GM23248 (cell line): ENCODE measurements at places on chromosomes 16 and 17. TPM values are rescaled to one million over a fixed set of nuclear protein-coding genes. Genes with fewer than 3 reads are reported as not detected.
A peak's percentile ranks its signal among the peaks of the same experiment; 100 is the strongest.

SLC16A6 gene
- total RNA-seq: 0.13 and 0.32 TPM in 2 replicates

KRT25 gene
- not detected in 2 replicates for total RNA-seq

SLC13A2 gene
- not detected in 2 replicates for total RNA-seq

GPR179 gene
- total RNA-seq: not detected in 2 replicates

MT1M gene
- 3.8 and 8.2 TPM in 2 replicates for total RNA-seq

PKMYT1 gene
- 11.0 and 15.6 TPM in 2 replicates for total RNA-seq

GRCh38 chr17:45225964-45226530, 4.4 kb downstream of the FMNL1 start:
- no peak for DNase-seq
- peaks cover 41% of the 10 kb centered on the region for H3K4me1 ChIP-seq
- no peak overlapping the region for H3K4me3 ChIP-seq
- H3K36me3 ChIP-seq: no peaks in the 10 kb centered on the region
- H3K27ac ChIP-seq: no peak overlapping the region

DNA sequence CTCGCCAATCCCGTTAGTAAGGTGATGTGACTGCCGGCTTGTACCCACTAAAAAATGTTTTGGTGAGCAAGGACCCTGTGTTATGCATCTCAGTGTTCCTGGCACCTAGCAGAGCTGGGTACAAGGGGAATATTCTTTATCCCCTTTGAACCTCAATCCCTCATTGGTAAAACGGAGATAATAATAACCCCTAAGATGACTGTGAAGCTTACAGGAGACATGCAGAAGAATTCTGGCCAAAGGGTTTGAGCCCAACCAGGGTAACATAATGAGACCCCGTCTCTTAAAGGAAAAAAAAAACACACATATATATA, 896 bp downstream of the GGA2 start:
- H3K4me1 ChIP-seq: peaks cover 21% of the 10 kb centered on the region
- H3K36me3 ChIP-seq: no peaks in the 10 kb centered on the region
- no peaks in the 10 kb centered on the region for H3K27me3 ChIP-seq
- peak overlapping the region; percentile 79 for H3K4me3 ChIP-seq
- no peak for DNase-seq

DNA sequence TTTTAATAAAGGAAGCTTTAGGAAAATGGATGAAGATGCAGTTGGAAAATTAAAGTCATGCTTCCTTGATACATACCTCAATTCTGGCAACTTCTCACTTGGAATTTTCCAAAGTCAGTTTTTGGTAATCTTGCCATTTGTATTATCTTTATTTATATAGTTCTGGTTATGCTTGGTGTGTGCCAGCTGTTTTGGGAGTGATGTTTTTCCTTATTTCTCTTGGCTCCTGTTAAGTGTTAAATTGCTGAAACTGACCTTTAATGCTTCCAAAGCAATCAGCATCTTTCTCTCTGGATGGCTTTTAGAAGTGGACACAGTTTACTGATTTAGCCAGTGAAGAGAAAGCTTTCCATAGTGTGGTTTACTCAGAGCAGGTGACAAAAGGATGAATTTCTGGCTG, 70.1 kb upstream of the HAS3 start:
- H3K36me3 ChIP-seq: no peaks in the 10 kb centered on the region
- H3K4me1 ChIP-seq: peaks cover 2% of the 10 kb centered on the region
- no peak overlapping the region for H3K27ac ChIP-seq
- no peaks in the 10 kb centered on the region for H3K27me3 ChIP-seq
- no peak overlapping the region for H3K4me3 ChIP-seq

DNA sequence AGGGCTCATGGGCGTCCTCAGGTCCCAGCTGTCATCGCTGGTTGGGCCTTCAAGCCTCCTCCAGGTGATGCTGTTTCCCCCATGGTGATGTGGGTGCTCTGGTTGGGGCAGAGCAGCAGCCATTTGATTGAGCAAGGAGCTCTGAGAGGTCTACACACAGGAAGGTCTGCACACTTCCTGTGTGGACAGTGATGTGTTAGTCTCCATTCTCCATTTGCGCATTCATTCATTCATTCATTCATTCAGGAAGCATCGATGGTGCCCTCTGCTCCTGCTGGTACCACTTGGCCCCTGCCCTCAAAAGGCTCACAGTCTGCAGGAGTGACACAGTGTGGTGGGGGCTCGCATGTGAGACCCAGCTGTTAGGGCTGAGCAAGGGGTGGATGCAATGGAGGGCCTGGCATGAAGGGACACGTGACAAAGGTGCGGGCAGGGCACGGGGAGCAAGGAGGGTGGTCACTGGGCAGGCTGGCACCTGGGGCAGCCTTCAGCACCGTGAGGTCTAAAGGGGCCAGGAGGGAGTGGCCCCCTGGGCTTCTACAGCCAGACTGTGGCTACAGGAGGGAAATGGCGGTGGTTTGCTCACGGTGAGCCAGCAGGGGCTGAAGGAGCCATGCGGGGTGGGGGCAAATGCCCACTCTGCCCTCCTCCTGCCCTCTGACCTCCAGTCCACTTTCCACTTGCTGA, 1.5 kb downstream of the ADGRG3 start:
- peaks cover 22% of the 10 kb centered on the region for H3K27me3 ChIP-seq
- no peak overlapping the region for H3K4me3 ChIP-seq
- H3K4me1 ChIP-seq: no peaks in the 10 kb centered on the region
- H3K36me3 ChIP-seq: no peaks in the 10 kb centered on the region
- DNase-seq: no peak
- H3K27ac ChIP-seq: no peak overlapping the region

DNA sequence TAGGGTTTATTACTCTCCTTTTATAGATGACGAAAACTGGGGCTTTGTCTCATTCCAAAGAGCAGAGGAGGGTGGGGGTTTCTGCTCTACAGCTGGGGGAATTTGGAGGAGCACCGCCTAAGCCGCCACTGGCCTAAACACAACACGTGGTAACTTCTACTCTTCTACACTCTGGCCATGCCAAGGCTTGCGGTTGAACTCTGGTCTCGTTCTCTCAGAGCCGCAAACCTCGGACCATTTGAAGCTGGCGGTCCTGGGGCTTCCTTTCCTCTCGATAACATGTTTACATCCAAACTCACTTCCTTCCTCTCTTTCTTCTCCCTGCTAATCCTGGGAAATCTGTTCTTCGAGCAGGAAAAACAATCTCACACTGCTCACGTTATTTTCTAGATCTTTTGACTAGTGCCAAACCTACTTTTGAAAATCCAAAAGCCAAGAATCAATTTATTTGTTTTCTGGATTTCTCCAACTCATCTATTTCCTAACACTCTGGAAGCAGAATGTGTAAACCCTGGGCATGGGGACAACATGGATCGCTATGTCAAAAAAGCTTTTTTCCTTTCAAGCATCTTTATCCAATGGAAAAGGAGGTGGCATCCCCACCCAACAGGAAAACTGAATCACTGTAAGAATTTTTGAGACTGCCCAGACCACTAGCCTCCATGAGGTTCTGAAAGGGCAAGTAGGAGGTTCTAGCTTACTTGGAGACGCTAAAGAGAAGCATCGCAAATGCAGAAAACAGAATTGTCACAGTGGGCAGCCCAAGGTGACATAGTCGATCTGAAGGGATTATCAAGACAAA, 13.6 kb upstream of the EEF2K start:
- DNase-seq: peak; percentile 96
- peak overlapping the region; percentile 69 for H3K4me3 ChIP-seq
- peak overlapping the region; percentile 97 for H3K27ac ChIP-seq
- H3K4me1 ChIP-seq: peaks cover 24% of the 10 kb centered on the region

DNA sequence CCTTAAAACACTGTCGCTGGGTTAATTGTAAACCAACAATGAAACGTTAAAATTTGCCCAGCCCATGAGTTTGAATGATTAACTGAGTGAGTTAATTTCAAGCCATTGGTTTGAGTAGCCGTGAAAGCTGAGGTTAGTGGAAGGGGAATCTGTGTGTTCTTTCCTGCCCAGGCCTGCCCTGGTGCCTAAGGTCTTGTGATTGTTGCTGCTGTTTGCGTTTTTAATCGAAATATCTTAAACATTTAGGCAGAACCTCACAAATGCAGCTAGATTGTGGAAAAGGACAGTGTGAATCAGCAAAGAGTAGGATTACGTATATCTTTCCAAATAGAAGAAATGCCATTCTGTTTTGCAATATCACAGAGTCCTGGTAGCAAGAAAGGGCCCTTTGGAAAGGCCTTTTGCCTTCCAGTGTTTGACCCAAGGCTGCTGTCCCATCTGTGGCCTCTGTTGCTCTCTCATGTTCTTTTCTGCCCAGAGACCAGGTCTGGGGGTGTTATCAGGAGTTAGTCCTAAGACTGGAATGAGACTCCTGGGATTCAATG, 113.8 kb downstream of the MSI2 start:
- H3K27ac ChIP-seq: peak overlapping the region; percentile 48
- DNase-seq: peak; percentile 71
- H3K36me3 ChIP-seq: no peaks in the 10 kb centered on the region

GRCh38 chr16:67013823-67014633, 14.9 kb upstream of the CBFB start:
- no peak overlapping the region for H3K27ac ChIP-seq
- H3K4me1 ChIP-seq: no peaks in the 10 kb centered on the region
- H3K27me3 ChIP-seq: no peaks in the 10 kb centered on the region
- peak; percentile 84 for DNase-seq
- H3K36me3 ChIP-seq: no peaks in the 10 kb centered on the region

DNA sequence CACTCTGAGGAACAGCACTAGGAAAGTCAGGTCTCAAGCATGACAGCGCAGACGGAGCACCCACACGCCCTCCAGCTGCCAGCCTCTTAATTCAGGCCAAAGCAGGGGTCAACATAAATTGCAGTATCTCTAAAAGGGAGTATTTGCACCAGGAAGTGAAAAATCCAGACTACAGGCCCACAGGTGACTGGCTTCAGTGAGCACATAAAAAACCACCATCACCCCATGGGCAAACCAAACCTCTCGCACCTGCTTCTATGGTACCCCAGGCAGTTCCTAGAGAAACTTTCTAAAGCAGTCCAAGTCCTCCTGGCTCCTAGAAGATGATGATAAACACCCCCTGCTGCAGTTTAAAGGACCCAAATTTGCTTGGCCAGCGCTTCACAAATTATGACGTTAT, 129.8 kb downstream of the ZNF423 start:
- H3K27me3 ChIP-seq: no peaks in the 10 kb centered on the region
- DNase-seq: no peak
- no peaks in the 10 kb centered on the region for H3K36me3 ChIP-seq
- no peak overlapping the region for H3K4me3 ChIP-seq
- H3K4me1 ChIP-seq: no peaks in the 10 kb centered on the region
- no peak overlapping the region for H3K27ac ChIP-seq

DNA sequence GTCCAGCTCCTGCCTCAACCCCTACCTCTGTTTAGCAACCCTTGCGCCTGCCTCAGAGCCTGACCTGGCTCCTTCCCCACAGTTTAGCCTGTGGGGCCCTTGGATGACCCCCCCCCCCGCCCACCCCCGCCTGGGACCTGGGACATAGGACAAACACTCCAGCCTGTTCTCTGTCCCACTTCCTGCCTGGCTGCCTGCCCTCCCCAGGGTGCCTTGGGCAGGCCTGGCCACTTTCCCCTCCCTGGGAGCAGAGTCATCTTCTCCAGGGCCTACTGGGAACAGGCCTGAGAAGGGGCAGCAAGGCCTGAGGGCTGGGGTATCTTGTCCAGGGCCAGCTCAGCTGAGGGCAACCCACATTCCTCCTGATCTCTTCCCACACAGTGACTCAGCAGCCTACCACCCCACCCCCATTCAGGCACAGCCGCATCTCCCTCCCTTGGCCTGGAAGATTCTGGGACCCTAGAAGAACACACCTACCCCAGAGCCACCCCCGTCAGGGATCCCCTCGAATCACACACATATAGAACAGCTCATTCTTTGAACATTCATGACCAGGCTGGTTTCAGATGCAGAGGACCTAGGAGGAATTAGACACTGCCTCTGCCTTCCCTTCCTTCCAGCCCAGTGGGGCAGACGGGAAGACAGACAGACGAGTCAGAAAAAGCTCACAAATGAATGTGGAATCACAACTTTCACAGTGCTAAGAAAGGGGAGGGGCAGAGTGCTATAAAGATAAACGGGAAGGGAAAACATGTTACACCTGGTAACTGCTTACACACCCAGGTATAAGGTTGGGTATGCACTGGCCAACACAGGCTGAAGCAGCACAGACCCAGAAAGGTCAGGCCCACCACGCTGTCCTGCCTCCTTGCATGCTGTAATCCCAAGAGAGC, 6.0 kb downstream of the FHOD1 start:
- H3K27me3 ChIP-seq: no peaks in the 10 kb centered on the region
- peak; percentile 92 for DNase-seq
- no peaks in the 10 kb centered on the region for H3K36me3 ChIP-seq
- peak overlapping the region; percentile 95 for H3K27ac ChIP-seq
- peak overlapping the region; percentile 13; the same call in 1 of the 2 replicates for H3K4me3 ChIP-seq

GRCh38 chr17:56217921-56218320, 64.6 kb downstream of the ANKFN1 start:
- no peak overlapping the region for H3K27ac ChIP-seq
- no peak overlapping the region for H3K4me3 ChIP-seq
- 0 out of 2 replicates have a peak, but pooled peaks cover 12% of the 10 kb centered on the region for H3K4me1 ChIP-seq
- no peaks in the 10 kb centered on the region for H3K36me3 ChIP-seq
- no peak for DNase-seq

DNA sequence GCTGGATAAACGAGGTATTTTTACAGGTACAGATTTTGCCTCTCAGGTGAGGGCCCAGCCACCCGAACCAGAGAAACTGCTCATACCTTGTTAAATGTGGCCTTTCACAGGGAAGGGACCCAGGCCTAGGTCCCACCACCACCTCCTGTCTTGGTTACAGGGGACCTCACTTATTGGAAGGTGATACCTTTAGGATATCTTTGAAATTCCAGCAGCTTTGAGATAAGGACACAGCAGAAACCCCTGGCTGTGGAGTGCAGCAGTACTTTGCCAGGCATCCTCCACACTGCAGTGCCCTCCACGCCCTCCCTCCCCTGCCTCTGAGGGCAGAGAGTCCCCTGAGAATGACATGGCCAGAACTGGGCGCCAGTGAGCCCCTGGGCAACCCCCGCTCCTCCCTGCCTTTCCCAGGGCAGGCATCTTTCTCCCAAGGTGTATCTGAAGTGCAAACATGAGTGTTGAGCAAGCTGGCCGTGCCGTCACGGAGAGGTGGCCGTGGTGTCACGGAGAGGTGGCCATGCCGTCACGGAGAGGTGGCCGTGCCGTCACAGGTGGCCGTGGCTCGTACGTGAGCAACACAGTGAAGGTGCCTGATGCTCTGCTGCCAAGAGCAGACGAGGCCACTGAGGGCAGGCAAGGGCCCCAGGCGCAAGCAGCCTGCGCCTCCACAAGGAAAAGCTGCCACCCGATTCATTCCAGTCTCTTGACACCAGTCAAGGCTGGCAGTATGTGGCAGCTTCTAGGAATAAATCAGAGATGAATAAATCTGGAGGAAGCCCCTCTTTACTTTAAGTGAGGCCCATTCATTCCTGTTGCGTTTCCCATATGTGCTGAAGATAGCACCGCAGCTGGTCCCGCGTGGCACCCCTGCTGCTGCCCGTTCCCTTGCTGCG, 134.5 kb upstream of the CHMP6 start:
- peaks cover 45% of the 10 kb centered on the region for H3K4me1 ChIP-seq
- peak overlapping the region; percentile 98 for H3K27ac ChIP-seq
- H3K36me3 ChIP-seq: no peaks in the 10 kb centered on the region
- DNase-seq: peak; percentile 27
- H3K4me3 ChIP-seq: peak overlapping the region; percentile 47; the same call in 1 of the 2 replicates
- H3K27me3 ChIP-seq: no peaks in the 10 kb centered on the region

- H3K27ac ChIP-seq: no peak overlapping the region
- peaks cover 4% of the 10 kb centered on the region; the same call in 1 of the 2 replicates for H3K36me3 ChIP-seq
- peak; percentile 34 for DNase-seq
- no peaks in the 10 kb centered on the region for H3K27me3 ChIP-seq
Observed at GRCh38 chr17:44074231-44074910, 3.8 kb downstream of the G6PC3 start.
